ENCODE measurements at places on chromosomes 3 and 15. TPM values are rescaled to one million over a fixed set of nuclear protein-coding genes. Genes with fewer than 3 reads are reported as not detected.

DNA sequence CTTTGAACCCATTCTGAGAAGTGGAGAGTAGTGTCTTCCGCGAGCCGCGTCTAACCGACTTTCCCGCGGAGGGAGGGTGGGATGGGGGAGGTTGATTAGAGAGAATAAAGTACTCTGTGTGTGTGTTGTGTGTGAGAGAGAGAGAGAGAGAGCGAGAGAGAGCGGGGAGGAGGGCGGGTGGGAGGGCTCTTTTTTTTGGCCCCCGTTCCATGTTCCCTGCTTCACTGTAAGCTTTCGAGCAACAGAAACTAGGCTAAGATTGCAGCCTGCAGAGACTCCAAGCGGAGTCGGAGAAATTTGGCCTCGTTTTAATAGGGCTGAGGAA lies 1.6 kb upstream of the MEIS2 start:
- H3K4me3 ChIP-seq = peak overlapping the region; percentile 81
- H3K27ac ChIP-seq = no peak overlapping the region
- peaks cover 11% of the 10 kb centered on the region for H3K4me1 ChIP-seq
- H3K27me3 ChIP-seq = peaks cover 9% of the 10 kb centered on the region
- DNase-seq = no peak

GRCh38 chr3:129655291-129655700 lies 48.8 kb upstream of the PLXND1 start:
- H3K27me3 ChIP-seq = no peaks in the 10 kb centered on the region
- peaks cover 45% of the 10 kb centered on the region for H3K4me1 ChIP-seq
- no peaks in the 10 kb centered on the region for H3K36me3 ChIP-seq
- no peak overlapping the region for H3K27ac ChIP-seq
- no peak overlapping the region for H3K4me3 ChIP-seq
- no peak for DNase-seq

GRCh38 chr3:37024092-37024491 lies 30.8 kb downstream of the MLH1 start:
- H3K4me1 ChIP-seq = no peaks in the 10 kb centered on the region
- no peak for DNase-seq
- no peak overlapping the region for H3K4me3 ChIP-seq
- H3K27ac ChIP-seq = no peak overlapping the region
- H3K27me3 ChIP-seq = no peaks in the 10 kb centered on the region
- peaks cover 78% of the 10 kb centered on the region for H3K36me3 ChIP-seq

NR2E3 gene
- total RNA-seq = not detected

NUP210 gene
- total RNA-seq = 0.05 TPM

- no peaks in the 10 kb centered on the region for H3K36me3 ChIP-seq
- no peak overlapping the region for H3K27ac ChIP-seq
- H3K27me3 ChIP-seq = no peaks in the 10 kb centered on the region
- no peak overlapping the region for H3K4me3 ChIP-seq
Measured at GRCh38 chr15:96612917-96613316, 282.4 kb downstream of the NR2F2 start.

GRCh38 chr15:50791486-50791885 lies 26.0 kb upstream of the SPPL2A start:
- no peak for DNase-seq
- H3K27me3 ChIP-seq = no peaks in the 10 kb centered on the region
- 0 out of 2 replicates have a peak, but pooled peaks cover 4% of the 10 kb centered on the region for H3K4me1 ChIP-seq

PDE12 gene
- total RNA-seq = 11.9 TPM

WNT7A gene
- not detected for total RNA-seq

DNA sequence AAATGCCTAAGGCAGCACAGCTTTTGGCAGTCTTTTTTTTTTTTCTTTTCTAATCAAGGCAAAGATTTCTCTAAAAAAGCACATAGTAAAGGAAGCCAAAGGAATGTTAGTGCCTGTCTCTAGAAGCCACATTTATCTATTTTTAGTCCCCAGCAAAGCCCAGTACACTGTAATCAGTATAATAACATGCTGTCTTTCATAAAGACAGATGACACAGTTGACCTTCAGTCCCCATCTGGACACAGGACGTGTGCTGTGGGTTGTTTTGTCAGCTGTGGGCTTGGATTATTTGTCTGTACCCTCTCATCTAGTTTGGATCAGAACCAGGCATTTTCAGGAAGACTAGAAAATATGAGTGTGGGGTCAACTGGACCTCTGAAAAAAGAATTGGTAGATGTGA lies 110.4 kb upstream of the CTNNB1 start:
- no peak overlapping the region for H3K4me3 ChIP-seq
- H3K27ac ChIP-seq = no peak overlapping the region
- no peaks in the 10 kb centered on the region for H3K27me3 ChIP-seq
- DNase-seq = no peak

- 0 out of 2 replicates have a peak, but pooled peaks cover 3% of the 10 kb centered on the region for H3K4me1 ChIP-seq
- H3K27ac ChIP-seq = no peak overlapping the region
- no peaks in the 10 kb centered on the region for H3K36me3 ChIP-seq
- no peak for DNase-seq
Measured at GRCh38 chr3:143977341-143978262, 6.0 kb downstream of the DIPK2A start.

DNA sequence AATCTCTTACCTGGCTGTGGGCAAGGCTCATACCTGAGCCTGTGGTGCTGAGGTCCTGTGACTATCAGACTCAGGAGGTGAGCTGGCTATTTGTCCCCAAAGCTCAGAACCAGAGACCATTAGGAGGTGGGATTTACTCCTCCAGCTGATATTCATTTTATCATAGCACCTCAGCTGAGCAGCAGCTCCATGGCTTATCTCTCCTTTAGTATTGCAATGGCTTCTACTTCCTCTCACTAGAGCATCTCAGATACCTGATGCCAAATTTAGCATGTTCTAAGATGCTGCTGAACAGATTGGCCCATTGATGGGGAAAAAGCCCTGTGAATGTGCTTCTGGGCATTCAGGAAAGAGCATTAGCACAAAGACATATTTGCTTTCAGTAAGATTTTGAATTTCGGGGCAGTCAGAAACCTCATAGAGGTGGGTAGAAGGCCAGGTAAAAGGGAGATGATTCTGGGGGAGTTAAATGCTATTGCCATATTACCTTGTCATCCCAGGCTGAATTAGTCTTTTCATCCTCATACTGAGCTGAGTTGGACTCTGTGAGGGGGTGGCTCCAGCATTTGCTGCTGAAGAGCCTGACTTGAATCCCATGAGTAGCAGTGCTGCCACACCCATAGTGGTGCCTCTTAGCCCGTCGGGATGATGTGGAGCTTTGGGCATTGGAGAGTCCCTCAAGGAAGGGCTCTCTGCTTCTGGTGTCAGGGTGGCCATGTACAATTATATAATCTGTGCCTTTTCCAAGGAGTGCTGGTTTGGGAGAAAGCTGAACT lies 2.4 kb downstream of the BSN start:
- H3K36me3 ChIP-seq = no peaks in the 10 kb centered on the region
- no peak overlapping the region for H3K4me3 ChIP-seq
- H3K27me3 ChIP-seq = peaks cover 14% of the 10 kb centered on the region
- no peak overlapping the region for H3K27ac ChIP-seq

TMEM207 gene
- total RNA-seq = not detected

SEMA3G gene
- total RNA-seq = 0.13 TPM

Measured in SJSA1 (cell line).